Glomerular endothelial cell (primary cell): ENCODE measurements at places on chromosomes 6 and 20.

- no peak for DNase-seq
Measured at GRCh38 chr6:137224799-137225198, 5.6 kb upstream of the IFNGR1 start.

- no peak for DNase-seq
Measured at GRCh38 chr6:167764713-167765479, 61.8 kb upstream of the AFDN start.

DNA sequence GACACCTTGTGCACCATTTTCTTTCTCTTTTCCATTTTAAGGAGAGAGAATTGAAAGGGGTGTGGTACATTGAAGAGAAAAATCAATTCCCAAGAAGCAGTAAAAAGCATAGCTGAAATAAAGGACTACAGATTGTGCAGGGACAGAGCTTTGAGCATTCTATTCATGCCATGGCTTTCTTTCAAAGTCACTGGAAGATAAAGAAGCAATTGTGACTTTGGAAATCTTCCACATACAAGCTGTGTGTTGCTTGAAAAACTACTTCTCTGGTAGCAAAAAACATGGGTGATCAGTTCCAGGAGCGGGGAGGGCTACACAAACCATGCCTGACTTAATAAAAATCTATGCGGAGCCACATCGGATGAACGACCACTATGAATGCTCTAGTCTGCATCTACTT lies 230.2 kb upstream of the THEMIS start:
- no peak for DNase-seq

DNA sequence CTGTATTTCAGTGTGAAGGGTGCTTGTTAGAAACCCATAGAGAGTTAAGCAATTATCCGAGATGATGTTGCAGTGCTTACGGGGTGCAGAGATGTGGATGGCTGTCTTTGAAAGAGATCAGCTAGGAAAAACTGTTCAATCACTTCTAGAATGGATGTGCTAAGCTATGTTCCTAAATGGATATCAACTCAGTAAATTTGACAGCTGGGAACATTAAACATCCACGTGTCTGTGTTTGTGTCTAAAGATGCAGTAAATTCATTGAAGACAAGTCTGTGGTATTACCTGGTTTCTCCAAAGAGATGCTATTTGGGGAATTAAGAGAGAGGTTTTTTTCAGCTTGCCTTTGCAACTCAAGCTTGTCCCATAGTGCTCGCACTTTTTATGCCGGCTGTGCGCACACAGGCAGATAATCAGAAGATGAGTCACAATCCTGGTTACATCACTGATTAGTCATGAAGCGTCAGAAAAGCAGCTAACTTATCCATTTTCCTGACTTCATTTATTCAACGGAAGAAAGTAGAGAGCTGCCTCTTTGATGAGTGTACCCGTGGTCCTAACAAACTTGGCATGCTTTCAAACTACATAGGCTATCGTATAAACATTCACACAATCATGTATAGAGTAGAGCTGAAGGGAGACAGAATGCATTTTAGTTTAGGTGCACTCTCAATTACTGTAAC lies 691.7 kb upstream of the SLC35B3 start:
- DNase-seq: no peak

DNA sequence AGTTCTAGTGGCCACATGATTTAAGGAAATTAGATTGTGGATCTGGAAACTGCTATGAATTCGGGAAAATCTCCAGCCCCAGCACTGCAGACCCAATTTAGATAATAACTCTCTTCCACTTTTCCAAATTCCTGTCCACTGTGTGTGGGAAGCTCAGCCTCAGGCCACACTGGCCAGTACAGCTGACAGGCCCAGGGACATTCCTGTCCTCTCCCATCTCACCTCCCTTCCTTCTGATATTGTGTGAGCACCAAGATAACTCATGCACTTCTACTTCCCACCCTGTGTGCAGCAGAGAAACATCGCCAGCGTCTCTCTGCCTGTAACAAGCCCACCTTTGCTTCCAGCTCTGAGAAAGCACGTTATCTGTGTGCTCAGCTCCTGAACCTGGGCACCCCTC lies 145.1 kb upstream of the RREB1 start:
- no peak for DNase-seq
